Lower leg skin (tissue), 4 donors: ENCODE measurements at places on chromosomes 3 and 15. TPM values are rescaled to one million over a fixed set of nuclear protein-coding genes. Genes with fewer than 3 reads are reported as not detected.
A peak's percentile ranks its signal among the peaks of the same experiment; 100 is the strongest.

DNA sequence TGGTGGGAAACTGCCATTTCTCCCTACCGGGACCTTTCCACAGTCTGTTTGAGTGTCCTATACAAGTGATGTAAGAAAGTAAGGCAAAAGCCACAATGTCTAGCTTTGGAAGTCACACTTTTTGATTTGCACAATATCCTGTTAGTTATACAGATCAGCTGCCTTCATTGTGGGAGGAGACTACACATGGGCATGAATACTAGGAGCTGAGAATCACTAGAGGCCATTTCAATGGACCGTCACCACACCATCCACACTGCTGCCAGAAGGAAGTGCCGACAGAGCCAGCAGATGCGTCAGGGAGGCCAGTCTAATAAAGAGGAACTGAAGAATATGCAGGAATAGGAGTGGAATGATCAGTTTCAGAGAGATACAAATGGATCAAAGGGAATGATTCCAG lies 65.8 kb downstream of the SCN11A start:
- DNase-seq, result no peak

GRCh38 chr15:24898715-24899272 lies 56.0 kb upstream of the SNRPN start:
- no peak for DNase-seq

- no peak for DNase-seq
Observed at GRCh38 chr3:173826416-173826815, 428.9 kb downstream of the NLGN1 start.

DNA sequence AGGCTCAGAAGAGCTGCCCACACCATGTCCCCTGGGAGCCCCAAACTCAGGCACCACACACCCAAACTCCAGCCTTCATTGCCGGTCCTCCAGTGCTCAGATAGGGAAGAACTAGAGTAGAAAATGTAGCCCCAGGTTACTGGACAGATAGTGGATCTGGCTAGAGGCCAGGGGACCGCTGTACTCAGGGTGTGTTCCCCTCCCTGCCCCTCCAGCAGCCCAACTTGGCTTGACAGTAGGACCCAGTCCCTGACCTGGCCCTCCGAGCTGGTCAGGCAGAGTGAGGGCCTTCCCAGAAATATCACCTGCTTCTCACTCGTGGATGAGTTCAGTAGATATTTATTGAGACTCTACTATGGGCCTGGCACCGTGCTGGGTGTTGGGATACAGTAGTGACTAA lies 100.0 kb downstream of the CORO2B start:
- DNase-seq, result peak; percentile 61

DNA sequence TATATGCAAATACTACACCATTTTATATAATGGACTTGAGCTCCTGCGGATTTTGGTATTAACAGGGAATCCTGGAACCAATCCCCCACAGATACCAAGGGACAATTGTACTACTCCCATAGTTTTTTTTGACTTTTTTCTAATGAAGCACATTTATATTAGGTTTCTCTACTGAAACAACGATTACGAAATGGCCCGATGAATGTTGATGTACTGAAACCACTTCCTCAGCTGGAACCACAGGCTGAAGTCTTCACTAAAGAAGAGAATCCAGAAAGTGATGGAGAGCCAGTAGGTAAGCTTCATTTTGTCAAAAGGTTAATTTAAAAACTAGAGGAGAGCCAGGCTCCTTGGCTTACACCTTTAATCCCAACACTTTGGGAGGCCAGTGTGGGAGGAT lies 121.5 kb upstream of the LRRFIP2 start:
- DNase-seq, result no peak

DNA sequence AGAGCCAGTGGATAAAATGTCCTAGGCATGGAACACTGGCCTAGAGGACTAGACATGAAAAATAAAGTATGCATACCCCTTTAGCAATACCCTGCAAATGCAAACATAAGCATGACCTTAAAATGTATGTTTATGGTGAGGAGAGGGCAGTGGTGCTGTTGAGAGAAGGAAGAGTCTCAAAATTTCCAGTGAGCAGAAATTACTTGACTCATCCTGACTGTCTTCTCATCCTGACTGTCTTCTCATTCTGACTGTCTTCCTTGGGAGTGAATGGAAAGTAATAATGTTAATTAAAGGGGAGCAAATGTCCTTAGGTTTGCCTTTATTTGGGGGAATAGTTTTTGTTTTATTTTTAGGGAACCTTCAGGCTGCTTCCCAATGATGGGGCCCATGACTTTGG lies 121.5 kb upstream of the GALNT15 start:
- DNase-seq, result no peak

DNA sequence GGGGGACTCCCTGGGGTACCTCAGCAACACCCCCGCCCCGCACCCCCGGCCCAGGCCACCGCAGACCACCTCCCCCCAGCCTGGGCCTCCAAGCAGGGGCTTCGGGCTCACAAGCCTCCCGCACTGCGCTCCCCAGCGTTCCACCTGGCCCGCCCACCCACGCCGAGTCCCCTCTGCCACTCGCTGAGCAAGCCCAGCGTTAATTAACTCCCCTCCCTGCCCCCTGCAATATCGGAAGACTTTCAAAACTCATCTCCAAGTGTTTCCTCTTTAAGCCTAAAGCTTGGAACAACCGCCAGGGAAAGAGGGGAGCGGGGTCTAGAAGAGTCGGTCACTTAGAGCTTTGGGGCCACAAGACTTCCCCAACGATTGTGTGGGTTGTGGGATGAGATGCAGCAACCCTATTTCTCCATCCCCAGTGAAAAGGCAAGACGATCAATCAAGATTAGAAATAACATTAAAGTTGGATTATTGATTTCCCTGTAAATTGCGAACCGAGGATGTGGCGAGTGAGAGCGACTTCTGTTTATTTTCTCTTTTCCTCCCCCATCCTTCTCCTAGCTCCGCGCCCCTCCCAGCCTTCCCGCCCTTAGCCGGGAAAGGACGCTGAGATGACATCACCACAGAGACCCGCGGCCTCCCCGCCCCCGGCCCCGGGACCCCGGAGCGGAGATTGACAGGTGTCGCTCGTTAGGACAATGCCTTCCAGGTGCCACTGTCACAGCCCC lies 30.2 kb downstream of the NR2F2 start:
- no peak for DNase-seq

DNA sequence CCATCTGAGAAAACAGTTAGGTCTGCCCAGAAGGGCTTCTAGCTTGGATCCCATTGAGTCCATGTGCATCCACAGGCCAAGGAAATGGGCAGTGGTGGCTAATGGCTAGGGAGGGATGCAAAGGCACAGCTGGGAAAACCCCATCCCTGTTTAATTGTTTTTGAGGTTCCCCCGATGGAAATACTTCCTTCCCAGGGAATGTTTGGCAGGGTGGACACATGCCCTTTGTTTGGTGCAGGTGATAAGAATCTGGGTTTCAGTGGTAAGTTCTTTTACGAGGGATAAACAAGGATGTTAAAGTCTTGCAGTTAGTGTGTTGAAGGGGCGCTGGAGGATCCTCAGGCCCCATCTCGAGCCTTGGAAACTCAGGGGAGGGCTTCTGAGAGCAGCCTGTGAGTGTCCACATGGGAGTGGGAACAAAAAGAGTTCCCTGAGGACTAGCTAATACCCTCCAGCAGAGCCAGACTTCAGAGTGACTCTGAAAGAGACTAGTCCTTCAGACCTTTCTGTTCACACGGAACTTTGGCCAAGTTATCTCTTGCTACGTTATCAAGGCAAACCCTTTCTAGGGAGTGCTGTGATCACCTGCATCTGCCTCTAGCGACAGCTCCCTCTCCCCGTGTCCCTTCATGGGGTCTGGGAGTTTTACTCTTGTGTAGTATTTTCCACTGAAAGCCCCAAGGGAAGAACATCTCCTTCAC lies 17.4 kb downstream of the PTPRG start:
- DNase-seq, result no peak

DNA sequence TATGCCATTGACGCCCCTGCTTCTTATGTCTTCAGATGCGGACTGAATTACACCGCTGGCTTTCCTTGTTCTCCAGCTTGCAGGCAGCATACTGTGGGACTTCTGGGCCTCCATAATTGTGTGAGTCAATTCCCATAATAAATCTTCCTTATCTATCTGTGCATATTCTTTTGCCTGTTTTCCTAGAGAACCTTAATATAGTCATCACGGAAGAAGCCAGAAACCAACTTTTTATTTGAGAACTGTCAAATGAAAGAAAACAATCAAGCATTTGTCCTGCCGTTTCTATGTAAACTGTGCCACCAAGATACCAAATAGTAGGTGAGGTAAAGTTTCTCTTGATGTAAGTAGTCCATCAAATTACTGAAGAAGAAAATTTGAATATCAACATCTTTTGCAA lies 51.8 kb upstream of the B3GALNT1 start:
- DNase-seq, result no peak

DNA sequence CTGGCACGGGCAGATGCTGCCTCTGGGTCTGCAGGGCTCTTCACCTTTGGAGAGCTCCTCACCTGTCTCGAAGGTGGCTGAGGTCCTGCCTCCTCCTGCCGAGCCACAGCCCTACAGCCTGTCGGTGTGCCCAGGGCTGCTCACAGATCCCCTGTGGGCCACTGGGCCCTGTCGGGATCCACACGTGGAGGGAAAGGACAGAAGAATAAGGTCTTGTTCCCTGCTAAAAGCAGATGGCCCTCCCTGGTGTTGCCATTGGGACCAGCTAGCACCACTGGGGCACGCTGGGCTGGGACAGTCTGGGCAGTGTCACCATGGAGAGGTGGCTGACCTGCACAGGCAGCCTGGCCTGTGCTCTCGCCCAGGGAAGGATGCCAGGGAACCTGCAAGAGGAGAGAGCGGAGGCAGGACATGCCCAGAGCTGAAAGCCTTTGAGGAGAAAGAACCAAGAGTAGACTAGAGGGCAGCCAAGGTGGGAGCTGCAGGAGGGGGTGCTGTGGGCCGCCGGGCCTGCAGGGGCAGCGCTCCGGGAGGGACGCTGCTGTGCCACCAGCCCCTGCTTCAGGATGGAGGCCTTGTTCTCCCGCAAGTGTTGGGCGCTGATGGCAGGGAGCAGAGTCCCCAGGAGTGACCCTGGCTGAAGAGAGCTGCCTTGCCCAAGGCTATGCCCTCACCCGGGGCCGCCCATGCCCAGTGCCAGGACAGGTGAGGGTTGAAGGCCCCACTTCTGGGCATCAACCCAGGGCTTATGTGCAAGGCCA lies 210.2 kb downstream of the XXYLT1 start:
- no peak for DNase-seq

- DNase-seq, result no peak
Observed at GRCh38 chr15:77002954-77003912, 8.3 kb downstream of the PSTPIP1 start.

DNA sequence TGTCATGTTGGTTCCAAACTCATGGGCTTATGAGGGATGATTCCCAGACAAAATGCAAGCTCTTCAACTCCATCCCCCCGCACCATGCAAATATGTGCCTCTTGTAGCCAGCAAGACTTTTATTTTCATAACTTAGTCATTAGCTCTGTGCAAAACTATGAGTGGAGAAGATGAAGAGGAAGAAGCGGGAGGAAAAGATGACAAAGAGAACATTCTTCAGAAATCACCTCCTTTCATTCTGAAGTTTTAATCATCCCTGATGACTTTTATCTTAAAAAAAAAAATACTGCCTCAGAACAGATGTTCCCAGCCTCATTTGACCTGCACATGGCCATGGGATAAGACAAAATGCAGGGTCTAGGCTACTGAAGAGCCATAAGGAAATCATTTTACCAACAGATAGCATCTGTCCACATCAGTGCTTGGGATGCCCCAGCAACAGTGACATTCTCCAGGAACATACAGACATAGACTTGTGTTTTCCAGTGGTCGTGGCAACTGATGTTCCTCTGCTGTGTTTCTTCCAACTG lies 145.5 kb downstream of the WNT5A start:
- no peak for DNase-seq

- DNase-seq, result no peak
Observed at GRCh38 chr3:184761075-184761841, 49.4 kb upstream of the MAGEF1 start.

GRCh38 chr3:129549006-129549800 lies 6.2 kb downstream of the H1-8 start:
- DNase-seq, result no peak

GRCh38 chr3:72186400-72186855 lies 401.5 kb upstream of the PROK2 start:
- DNase-seq, result no peak

DNA sequence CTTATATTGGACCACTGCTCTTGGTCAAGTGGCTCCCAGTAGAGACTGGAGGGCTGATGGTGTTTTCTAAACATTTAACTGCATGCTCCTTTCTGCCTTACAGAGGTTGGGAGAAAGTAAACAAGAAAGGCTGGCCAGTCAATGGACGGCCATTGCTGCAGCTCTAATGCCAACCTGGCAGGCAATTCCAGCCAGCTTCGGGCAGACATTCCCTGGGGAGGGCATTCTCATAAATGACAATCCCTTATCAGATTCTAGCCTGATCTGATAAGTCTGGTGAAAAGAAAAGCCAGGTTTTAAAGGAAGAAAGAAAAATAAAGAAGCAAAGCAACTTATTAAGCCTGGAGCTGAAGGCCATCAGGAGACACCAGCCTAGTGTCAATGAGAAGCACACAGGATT lies 60.7 kb downstream of the FRMD4B start:
- no peak for DNase-seq

GRCh38 chr3:69283913-69284611 lies 101.8 kb downstream of the FRMD4B start:
- DNase-seq, result no peak

DNA sequence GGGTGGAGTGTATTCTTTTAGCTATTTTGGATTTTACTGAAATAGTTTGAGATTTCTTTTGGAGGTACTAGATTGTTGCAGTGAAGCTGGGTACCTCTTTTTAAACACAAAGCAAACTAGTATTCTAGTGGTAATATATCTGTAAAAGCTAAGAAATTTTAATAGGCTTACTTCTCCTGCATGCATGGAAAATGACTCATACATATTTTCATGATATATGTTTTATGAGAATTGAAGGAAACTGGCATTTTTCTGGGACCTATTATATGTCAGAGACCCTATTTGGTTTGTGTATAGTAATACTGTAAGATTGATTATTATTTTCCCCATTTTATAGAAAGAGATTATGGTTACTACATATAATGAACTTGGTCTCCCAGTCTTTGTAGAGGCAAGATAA lies 851.0 kb downstream of the DIPK2A start:
- DNase-seq, result no peak

GRCh38 chr3:24832891-24833290 lies 338.2 kb upstream of the THRB start:
- DNase-seq, result no peak

GRCh38 chr3:45506084-45506483 lies 88.5 kb upstream of the LIMD1 start:
- DNase-seq, result no peak

DNA sequence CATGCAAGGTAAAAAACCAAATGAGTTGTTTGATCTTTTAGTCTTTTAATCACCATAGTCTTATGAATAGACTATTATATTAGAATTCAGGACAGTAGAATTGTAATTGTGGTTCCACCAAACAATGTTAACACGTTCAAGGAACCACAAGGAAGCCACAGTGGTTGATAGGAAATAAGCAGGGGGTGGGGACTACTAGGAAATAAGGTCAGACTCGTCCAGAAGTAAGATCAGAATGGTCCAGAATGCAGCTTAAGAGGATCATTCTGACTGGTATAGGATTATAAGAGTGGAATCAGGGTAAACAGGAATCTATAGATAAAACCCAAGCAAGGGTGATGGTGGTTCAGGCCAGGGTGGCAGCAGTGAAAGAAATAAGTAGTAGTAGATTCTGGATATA lies 7.5 kb downstream of the MYNN start:
- no peak for DNase-seq

GRCh38 chr3:78703944-78704343 lies 1063.9 kb downstream of the ROBO1 start:
- DNase-seq, result no peak

The GPR149 gene
- not detected for total RNA-seq

The RPP25 gene
- 8.6 TPM for total RNA-seq

The GHSR gene
- total RNA-seq, result not detected

The AGBL1 gene
- total RNA-seq, result 0.91 TPM

The CADPS gene
- total RNA-seq, result 6.9 TPM

The PLXNB1 gene
- total RNA-seq, result 227 TPM

The MASP1 gene
- 16.7 TPM for total RNA-seq

The RNF168 gene
- total RNA-seq, result 25.9 TPM

The TMA7 gene
- total RNA-seq, result 239 TPM
